ENCODE measurements at places on chromosomes 5 and 9.
A peak's percentile ranks its signal among the peaks of the same experiment; 100 is the strongest.

- DNase-seq: no peak
Observed at GRCh38 chr9:76188286-76188685, 205.9 kb downstream of the RFK start.

DNA sequence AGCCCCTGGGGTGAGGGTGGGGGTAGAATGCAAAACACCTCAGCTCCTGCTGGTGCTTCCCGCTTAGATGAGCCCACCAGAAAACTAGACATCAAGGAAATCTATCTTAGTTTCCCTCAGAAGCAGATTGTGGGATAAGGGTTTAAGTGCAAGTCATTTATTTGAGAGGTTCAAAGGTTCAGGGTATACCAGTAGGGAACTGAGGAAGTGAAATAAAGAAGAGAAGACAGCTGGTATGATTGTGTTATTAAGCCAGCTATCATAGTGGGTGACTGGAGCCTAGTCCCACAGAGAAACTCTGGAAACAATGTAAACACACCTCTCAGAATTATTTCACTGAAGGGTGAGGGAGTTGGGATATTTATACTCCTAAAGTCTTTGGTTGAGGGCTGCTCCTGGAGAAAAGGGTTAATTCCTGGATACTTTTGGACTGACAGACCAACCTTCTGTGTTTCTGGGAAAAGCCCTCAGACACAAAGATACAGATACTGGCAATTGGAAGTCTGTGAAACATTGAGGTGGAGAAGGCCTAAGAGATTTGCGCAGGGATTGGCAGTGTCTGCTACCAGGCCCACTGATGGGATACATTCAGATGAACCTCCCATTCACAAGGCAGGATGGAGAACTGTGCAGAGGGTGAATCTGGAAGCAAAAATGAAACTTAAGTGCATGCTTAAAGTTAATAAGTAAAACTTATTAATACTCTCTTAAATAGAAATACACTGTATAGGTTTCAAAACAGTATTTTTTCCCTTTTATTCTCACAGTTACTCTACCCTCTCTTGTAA lies 6.4 kb upstream of the DCTN4 start:
- DNase-seq: no peak

DNA sequence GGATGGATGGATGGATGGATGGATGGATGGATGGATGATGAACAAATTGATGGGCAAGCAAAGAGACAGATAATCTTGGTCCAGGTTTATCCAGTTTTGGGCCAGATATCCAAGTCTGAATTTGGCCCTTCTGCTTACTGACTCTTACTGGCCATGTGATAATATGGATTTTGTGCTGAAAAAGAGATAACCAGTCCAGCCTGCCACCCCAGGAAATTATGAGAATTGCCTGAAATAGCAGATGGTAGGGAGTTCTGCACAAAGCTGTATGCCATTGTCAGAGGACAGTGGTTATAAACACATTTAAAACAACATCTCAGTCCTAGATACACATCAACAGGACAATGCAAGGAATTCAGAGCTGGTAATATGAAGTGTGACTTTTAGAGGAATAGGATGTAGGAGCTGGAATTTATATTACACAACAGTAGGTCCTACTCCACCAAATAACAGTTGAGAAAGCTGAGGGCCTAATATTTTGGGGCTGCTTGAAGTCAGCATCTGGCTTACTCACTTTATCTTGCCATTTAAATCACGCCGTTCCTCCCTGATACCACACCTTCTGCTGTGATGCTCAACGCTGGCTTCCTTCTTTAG lies 9.0 kb upstream of the FAT2 start:
- no peak for DNase-seq

- no peak for DNase-seq
Observed at GRCh38 chr5:56763711-56764466, 51.5 kb upstream of the MAP3K1 start.

DNA sequence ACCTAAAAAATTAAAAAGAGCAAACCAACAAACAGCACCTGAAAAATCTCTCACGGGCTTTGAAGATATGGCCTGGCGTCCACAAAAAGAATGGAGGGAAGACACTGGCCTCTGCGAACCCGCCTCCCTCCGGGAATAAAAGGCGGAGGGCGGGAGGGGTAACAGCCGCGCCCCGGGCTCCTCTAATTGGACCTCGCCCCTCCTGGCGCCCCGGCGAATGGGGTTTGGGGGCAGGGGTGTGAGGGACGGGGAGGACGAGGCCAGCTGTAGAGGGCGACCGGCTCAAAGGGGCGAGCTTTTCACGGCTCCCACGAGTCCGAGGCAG lies 753 bp downstream of the FANCC start:
- peak; percentile 15 for DNase-seq

- no peak for DNase-seq
Observed at GRCh38 chr5:181204826-181205760, at the start of gene TRIM7. Gene TRIM7 (minus strand): TSS chr5:181205196. CDS start chr5:181205110, 86 bp downstream.

DNA sequence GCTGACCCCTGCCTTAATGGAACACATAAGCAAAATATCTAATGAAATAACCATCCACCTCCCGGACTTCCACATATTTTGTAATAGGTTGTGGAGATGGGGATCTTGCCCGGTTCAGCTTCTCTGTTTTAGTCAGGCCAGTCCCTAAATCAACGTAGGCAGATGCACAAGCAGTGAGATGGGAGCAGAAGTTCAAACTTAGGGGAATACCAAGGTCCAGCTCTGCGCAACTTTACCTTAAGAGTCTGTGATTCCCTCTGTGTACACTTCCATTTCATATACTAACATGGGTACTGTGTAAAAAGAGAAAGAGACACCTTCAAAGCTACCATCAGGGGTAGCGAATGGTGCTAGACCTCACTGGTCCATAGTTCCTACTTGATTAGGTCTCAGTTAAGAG lies 110.9 kb downstream of the NTRK2 start:
- no peak for DNase-seq

DNA sequence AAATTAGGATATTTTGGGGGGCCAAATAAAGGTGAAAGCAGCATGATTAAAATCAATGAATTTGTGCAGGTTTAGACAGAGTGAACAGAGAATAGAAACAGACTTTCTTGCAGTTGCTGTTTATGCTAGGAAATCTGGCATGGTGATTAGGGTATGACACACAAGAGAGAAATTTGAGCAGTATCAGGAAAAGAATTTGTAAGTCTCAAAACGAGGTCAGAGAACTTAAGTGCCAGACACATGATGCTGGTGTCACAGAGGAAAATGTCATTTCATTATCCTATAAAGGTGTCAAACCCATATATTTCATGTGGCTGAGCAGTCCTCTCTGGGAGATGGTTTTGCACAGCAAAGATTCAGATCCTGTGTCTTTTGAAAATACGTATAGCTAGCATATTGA lies 15.7 kb downstream of the LVRN start:
- no peak for DNase-seq

DNA sequence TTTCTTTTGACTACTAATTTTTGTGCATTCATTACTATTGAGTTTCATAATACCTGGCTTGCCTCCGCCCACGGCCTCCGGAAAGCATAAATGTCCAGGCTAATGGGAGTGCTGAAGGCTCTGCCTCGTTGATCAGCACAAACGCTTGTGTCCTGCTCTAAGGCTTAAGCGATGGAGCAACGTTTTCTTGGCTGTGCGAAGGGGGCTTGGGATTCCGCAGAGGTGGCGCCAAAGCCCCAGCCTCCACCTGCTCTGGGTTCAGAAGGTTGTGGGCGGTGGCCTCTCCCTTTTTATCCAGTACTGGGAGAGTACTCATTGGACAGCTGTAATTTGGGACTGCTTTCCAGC lies 19.7 kb downstream of the ANXA2R start:
- no peak for DNase-seq

DNA sequence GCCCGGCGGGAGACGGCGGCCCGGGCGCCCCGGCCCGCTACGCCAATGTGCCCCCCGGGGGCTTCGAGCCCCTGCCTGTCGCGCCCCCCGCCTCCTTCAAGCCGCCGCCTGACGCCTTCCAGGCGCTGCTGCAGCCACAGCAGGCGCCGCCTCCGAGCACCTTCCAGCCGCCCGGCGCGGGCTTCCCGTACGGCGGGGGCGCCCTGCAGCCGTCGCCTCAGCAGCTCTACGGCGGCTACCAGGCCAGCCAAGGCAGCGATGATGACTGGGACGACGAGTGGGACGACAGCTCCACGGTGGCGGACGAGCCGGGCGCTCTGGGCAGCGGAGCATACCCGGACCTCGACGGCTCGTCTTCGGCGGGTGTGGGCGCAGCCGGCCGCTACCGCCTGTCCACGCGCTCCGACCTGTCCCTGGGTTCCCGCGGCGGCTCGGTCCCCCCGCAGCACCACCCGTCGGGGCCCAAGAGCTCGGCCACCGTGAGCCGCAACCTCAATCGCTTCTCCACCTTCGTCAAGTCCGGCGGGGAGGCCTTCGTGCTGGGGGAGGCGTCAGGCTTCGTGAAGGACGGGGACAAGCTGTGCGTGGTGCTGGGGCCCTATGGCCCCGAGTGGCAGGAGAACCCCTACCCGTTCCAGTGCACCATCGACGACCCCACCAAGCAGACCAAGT lies 723 bp downstream of the SNX18 start:
- DNase-seq: peak; percentile 24

GRCh38 chr5:83568186-83568585 lies 96.6 kb downstream of the VCAN start:
- DNase-seq: no peak

GRCh38 chr5:135348918-135349317 lies 50.1 kb downstream of the MACROH2A1 start:
- DNase-seq: no peak

GRCh38 chr9:93288891-93289883 lies 105.2 kb downstream of the WNK2 start:
- no peak for DNase-seq

DNA sequence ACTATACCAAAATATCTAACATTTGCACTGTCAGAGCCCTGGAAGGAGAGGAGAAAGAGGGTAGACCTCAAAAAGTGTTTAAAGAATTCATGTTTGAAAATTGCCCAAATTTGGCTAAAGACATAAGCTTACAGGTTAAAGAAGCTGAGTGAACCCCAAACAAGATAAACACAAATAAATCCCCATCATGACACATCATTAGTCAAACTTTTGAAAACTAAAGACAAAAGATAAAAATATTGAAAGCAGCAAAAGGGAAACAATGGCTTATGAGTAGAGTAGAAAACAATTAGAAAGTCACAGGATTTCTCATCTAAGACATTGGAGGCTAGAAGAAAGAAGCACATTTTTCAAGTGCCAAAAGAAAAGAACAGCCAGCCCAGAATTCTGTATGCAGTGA lies 6.1 kb upstream of the UBLCP1 start:
- no peak for DNase-seq

DNA sequence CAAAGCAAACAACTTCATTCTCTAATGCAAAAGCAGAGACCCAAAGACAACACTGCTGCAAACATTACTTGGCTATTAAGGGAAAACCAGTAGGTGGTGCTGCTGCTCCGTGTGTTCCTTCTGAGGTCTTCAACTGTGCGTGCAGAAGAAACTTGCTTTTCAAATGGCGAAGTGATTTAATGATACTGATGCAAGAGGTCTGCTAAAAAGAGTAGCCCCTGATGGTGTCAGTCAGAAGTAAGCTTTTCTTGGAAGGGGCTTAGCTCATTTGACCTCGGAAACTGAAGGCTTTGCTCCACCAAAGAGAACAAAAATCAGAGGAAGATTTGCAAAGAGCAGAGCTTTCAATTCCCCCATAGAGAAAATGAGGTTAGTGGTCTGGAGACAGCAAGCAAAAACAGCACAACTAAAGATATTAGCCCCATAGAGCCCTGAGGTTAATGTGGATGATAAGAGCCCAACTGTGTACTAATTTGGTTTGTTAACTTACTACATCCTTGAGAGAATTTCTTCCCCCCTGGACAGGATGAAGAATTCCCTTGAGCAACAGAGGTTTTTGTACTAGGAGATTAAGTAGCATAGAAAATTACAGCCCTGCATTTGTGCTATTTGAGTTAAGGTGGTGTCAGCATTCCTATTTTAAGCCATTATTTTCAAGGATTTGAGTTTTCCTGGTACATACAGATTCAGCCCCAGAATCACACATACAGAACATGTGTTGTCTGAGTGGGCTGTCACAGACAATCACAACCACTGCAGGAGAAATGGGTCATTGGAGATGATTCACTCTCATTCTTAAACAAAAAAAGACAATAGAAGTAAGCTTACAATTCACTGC lies 153.2 kb upstream of the C9orf72 start:
- DNase-seq: no peak

DNA sequence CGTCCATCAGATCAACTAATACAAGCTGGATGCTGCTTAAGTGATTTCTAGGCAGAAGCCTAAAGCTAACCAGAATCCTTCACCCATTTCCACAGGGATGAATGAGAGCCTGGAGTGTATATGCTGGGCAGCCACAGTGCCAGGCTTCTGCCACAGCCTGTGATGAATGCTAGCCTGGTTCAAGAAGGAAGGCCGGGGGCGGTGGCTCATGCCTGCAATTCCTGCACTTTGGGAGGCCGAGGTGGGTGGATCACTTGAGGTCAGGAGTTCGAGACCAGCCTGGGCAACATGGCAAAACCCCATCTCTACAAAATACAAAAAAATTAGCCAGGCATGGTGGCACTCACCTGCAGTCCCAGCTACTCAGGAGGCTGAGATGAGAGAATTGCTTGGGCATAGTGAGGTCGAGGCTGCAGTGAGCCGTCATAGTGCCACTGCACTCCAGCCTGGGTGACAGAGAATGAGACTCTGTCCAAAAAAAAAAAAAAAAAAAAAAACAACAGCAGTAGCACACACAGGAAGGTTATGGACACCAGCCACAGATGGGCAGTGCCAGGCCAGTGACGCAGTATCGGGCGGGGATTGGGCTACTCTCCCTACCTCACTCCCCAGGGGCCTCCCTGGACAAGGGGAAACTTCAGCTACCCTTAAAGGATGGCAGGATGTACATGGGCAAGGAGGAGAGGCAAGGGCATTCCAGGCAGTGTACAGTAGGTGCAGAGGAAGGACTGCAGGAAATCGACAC lies 23.1 kb upstream of the HMCN2 start:
- DNase-seq: no peak

GRCh38 chr9:35748242-35748857 lies 678 bp downstream of the GBA2 start:
- no peak for DNase-seq

GRCh38 chr5:76401801-76402250 lies 1.3 kb upstream of the IQGAP2 start:
- no peak for DNase-seq

- DNase-seq: no peak
Observed at GRCh38 chr5:55364537-55365055, 56.8 kb downstream of the MTREX start.

GRCh38 chr5:146726891-146727290 lies 151.7 kb downstream of the PPP2R2B start:
- DNase-seq: no peak

DNA sequence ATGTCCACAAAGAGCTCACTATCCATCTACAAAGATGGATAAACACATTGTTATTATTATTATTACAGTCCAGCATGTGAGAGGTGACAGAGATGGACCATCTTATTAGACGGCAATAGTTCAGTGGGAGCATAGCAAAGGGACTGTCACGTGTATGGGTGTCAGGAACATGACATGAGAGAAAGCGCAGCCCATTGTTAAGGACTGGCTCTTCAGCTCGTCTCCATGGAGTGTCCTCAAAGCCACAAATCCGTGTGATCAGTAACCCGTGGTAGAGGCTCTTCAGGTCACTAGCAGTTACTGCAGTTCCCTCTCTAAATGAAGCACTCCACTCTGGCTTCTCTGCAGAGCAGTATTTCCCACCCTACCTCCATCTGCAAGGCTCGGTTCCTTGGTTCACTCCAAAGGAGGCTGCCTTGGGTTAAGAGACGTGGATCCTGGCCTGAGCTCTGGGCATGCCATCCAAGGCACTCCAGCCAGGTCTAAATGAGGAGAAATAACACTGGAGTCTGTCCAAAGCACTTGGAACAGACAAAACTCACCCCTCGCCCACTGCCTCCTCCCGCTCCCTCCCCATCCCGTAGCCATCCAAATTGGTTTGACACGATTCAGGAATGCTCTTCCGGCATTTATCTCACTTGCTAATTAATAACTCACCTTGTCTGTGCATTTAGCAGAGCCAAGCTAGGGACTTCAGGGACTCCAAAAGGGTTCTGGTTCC lies 122.3 kb upstream of the WWC1 start:
- no peak for DNase-seq

Data from stimulated activated CD8-positive, alpha-beta memory T cell treated with anti-CD3 and anti-CD28 coated beads, Interleukin-4, amount 100 ng/mL, for 1 hour (primary cell).